ENCODE measurements at places on chromosomes 1 and 21. TPM values are rescaled to one million over a fixed set of nuclear protein-coding genes. Genes with fewer than 3 reads are reported as not detected.

DNA sequence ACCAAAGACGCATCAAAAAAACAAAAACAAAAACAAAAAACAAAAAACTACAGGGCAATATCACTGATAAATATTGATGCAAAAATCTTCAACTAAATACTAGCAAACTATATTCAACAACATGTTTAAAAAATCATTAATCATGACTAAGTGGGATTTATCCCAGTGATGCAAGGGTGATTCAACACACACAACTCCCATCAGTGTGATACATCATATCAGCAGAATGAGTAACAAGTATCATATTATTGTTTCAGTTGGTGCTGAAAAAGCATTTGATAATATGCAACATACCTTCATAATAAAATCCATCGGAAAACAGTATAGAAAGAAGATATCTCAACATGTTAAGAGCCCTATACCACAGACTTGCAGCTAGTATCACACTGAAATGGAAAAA lies 953.0 kb downstream of the AMY1C start:
- no peaks in the 10 kb centered on the region for H3K4me1 ChIP-seq
- H3K36me3 ChIP-seq = no peaks in the 10 kb centered on the region
- no peak for DNase-seq
- no peak overlapping the region for H3K27ac ChIP-seq

GRCh38 chr1:233730809-233731208 lies 116.9 kb downstream of the KCNK1 start:
- DNase-seq = no peak
- H3K4me1 ChIP-seq = no peaks in the 10 kb centered on the region
- peak overlapping the region; percentile 9 for H3K27ac ChIP-seq
- no peaks in the 10 kb centered on the region for H3K27me3 ChIP-seq
- H3K36me3 ChIP-seq = no peaks in the 10 kb centered on the region

- H3K4me1 ChIP-seq = peaks cover 6% of the 10 kb centered on the region
- H3K27ac ChIP-seq = no peak overlapping the region
- no peak for DNase-seq
- no peaks in the 10 kb centered on the region for H3K27me3 ChIP-seq
- H3K4me3 ChIP-seq = no peak overlapping the region
- no peaks in the 10 kb centered on the region for H3K36me3 ChIP-seq
Observed at GRCh38 chr1:59502009-59502691, 205.3 kb downstream of the FGGY start.

DNA sequence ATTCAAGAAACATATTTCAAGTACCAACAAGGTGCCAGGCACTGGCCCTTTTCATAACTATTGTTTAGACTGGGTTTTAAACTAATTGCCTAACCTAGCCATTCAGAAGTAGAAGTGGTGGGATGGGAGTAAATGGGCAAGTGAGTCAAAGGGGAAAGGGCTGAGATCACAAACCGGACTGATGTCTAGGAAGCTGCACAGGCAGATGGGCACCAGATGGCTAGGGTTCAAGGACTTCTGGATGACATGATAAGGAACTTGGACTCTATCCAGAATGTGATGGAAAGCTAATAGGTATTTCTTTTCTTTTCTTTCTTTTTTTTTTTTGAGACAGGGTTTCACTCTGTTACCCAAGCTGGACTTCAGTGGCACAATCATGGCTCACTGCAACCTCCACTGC lies 46.6 kb downstream of the LYST start:
- DNase-seq = no peak
- H3K4me3 ChIP-seq = no peak overlapping the region
- no peak overlapping the region for H3K27ac ChIP-seq
- H3K36me3 ChIP-seq = no peaks in the 10 kb centered on the region
- no peaks in the 10 kb centered on the region for H3K27me3 ChIP-seq

DNA sequence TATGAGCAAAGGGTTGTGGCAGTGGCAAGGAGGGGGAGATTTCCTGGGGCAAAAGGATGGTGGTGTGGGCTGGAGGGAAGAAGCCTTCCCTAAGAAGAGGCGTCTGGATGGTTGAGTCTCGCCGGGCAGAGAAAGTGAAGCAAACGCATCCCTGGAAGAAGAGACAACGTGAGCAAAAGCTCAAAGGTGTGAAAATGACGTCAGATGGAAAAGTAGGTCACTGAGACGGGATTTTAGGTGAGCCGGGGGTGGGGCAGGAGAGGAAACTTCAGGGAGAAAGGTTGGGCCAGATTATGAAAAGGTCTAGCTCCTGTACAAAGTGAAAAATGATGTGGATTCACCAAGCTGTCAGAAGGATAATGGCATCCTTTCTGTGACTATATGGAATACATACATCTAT lies 95.3 kb upstream of the KCNE2 start:
- H3K27me3 ChIP-seq = no peaks in the 10 kb centered on the region
- no peak for DNase-seq
- H3K36me3 ChIP-seq = no peaks in the 10 kb centered on the region

GRCh38 chr1:234953655-234954405 lies 174.8 kb downstream of the TOMM20 start:
- peak overlapping the region; percentile 58 for H3K27ac ChIP-seq
- H3K4me3 ChIP-seq = no peak overlapping the region
- H3K36me3 ChIP-seq = no peaks in the 10 kb centered on the region
- no peaks in the 10 kb centered on the region for H3K27me3 ChIP-seq
- no peak for DNase-seq

DNA sequence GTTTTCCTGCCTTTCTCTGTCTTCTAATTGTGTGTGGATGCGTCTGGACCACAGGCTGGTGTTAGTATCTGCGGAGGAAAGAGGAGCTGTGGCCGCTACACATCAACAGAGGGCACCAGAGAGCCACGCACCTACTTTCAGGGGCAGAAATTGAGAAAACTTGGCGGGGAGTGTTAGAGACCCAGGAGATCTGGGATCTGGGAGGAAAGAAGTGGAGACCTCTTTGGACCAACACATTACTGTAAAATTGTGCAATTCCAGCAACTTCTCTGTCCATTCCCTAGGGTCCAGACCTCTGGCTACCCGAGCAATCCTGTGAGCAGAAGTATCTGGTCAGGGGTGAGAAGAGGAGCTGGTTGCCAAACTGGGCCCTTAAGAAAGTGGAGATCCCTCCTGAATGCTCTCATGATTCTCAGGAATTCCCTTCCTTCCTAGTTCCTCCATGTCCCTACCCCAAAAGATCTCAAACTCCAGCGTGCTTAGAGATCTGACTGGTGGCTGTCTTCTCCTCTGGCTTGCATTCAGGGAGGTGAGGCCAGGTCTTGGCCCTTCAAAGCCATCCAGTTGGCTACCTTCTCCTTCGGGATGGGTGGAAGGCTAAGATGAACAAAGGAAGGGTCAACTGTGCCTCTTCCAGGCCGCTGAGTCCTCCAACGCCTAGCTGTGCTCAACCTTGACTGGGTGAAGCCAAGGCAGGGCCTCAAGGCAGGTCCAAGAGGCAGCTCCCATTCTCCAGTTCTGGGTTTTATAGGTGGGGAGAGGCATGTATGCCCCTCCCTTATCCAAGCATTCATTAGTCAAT lies 1.2 kb upstream of the KIRREL1 start:
- H3K4me3 ChIP-seq = no peak overlapping the region
- peak overlapping the region; percentile 97 for H3K27ac ChIP-seq
- peak; percentile 89 for DNase-seq
- no peaks in the 10 kb centered on the region for H3K36me3 ChIP-seq
- H3K4me1 ChIP-seq = peaks cover 5% of the 10 kb centered on the region

- H3K4me3 ChIP-seq = no peak overlapping the region
- DNase-seq = no peak
- no peaks in the 10 kb centered on the region for H3K4me1 ChIP-seq
- H3K36me3 ChIP-seq = no peaks in the 10 kb centered on the region
- no peak overlapping the region for H3K27ac ChIP-seq
- H3K27me3 ChIP-seq = no peaks in the 10 kb centered on the region
Observed at GRCh38 chr1:199639453-199639852, 388.1 kb upstream of the NR5A2 start.

GRCh38 chr1:82483146-82483545 lies 682.4 kb downstream of the ADGRL2 start:
- no peak for DNase-seq
- no peaks in the 10 kb centered on the region for H3K27me3 ChIP-seq
- no peak overlapping the region for H3K4me3 ChIP-seq
- no peak overlapping the region for H3K27ac ChIP-seq
- no peaks in the 10 kb centered on the region for H3K36me3 ChIP-seq

- no peaks in the 10 kb centered on the region for H3K4me1 ChIP-seq
- H3K4me3 ChIP-seq = no peak overlapping the region
- H3K36me3 ChIP-seq = no peaks in the 10 kb centered on the region
- no peak overlapping the region for H3K27ac ChIP-seq
- no peaks in the 10 kb centered on the region for H3K27me3 ChIP-seq
Observed at GRCh38 chr1:221644663-221645258, 97.1 kb downstream of the DUSP10 start.

GRCh38 chr1:204079608-204079999 lies 6.7 kb downstream of the SOX13 start:
- peaks cover 60% of the 10 kb centered on the region for H3K4me1 ChIP-seq
- DNase-seq = no peak
- peak overlapping the region; percentile 86 for H3K27ac ChIP-seq
- peak overlapping the region; percentile 7 for H3K4me3 ChIP-seq

DNA sequence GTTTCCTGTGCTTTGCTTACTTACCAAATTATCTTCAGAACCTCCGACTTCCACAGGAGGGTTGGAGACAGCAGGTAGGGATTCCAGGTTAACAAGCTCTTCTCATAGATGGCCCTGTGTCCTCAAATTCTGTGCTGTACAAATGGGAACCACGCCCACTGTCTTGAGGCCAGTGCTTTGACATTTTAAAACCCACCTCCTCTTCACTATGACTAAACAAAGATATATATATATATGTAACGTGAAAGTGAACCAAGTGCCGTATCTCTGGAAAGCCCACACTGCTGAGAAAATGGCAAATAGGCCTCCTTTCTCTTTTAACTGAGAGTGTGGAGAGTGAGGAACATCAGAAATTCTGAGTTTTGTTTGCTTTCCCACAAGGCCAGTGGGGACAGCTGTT lies 99.6 kb downstream of the ZBTB18 start:
- no peak overlapping the region for H3K27ac ChIP-seq
- no peak for DNase-seq
- H3K27me3 ChIP-seq = no peaks in the 10 kb centered on the region
- no peaks in the 10 kb centered on the region for H3K36me3 ChIP-seq

- no peaks in the 10 kb centered on the region for H3K36me3 ChIP-seq
- no peak overlapping the region for H3K4me3 ChIP-seq
- no peak for DNase-seq
- no peaks in the 10 kb centered on the region for H3K4me1 ChIP-seq
- H3K27me3 ChIP-seq = no peaks in the 10 kb centered on the region
Observed at GRCh38 chr1:222161676-222162075, 386.2 kb downstream of the HHIPL2 start.

- DNase-seq = no peak
- no peaks in the 10 kb centered on the region for H3K36me3 ChIP-seq
- H3K27ac ChIP-seq = no peak overlapping the region
Observed at GRCh38 chr1:153592748-153593147, 20.2 kb downstream of the S100A16 start.

DNA sequence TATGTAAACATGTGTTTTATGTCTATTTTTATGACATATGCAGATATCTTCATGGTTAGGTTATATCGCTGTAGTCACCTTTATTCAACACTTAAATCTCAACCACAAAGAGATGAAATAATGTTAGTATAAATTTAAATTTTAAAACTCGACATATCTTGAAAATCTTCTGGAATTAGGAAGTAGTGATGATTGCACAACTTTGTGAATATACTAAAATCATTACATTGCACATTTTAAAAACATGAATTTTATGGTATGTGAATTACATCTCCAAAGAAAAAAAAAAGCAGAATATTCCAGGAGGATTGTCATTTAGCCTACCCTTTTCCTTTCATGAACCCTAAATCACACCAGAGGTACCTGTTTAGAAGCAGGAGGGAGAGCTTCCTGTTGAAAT lies 39.4 kb upstream of the CACYBP start:
- no peak for DNase-seq
- no peak overlapping the region for H3K27ac ChIP-seq
- no peaks in the 10 kb centered on the region for H3K4me1 ChIP-seq
- H3K27me3 ChIP-seq = no peaks in the 10 kb centered on the region
- no peaks in the 10 kb centered on the region for H3K36me3 ChIP-seq
- no peak overlapping the region for H3K4me3 ChIP-seq

NR1I3 gene
- 0.21 TPM for total RNA-seq
